Smooth muscle cell of the brain vasculature (primary cell): ENCODE measurements at places on chromosomes 6 and 20.
A peak's percentile ranks its signal among the peaks of the same experiment; 100 is the strongest.

GRCh38 chr6:112480553-112480952, 133.4 kb downstream of the RFPL4B start:
- no peak for DNase-seq

- DNase-seq = no peak
Measured at GRCh38 chr6:169957351-169957963, 206.0 kb downstream of the ERMARD start.

- no peak for DNase-seq
Measured at GRCh38 chr20:48238781-48239180, 453.5 kb upstream of the SULF2 start.

DNA sequence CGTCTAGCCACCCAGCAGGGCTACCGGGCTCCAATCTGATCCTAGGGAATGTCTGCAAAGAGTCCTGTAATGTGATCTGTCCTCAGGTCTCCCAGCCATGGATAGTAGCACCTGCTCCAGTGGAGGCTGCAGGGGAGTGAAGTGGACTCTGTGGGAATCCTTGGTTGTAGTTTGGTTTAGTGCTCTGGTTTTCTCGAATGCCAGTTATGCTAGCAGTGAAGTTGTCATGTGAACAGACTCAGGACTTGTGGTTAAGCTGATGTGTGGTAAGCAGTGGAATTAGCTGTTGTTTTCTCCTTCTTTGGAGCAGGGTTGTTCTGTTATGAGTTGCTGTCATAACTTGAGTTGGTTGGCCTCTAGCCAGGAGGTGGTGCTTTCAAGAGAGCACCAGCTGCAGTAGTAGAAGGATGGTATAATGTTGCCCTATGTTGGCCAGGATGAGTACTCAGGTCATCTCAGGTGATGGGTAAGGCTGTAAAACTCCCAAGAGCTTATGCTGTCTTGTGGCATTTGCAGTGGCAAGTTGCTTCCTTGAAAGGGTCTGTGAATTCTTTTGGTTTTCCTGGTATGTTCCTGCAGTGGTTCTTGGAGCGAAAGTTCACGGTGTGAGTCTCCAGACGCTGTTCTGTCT, 390.2 kb downstream of the UTRN start:
- peak; percentile 47 for DNase-seq

- no peak for DNase-seq
Measured at GRCh38 chr20:62826646-62827310, 9.9 kb downstream of the COL9A3 start.

DNA sequence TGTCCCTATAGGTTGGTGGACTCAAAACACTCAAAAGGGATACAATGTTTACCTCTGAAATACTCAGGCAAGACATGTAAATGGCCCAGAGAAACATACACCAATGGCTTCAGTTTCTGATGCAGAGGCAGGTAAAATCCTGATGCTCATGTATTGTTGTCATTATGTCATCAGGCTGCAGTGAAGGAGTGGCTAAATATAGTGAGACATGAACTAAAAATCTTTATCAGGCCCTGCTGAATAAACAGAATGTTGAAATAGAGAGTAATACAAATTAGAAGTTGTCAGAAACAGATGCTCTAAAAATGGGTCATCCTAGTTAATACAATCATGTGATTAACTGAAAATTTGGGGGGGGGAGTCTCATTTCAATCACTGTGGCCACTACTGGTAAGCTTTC, 20.4 kb downstream of the PTPRK start:
- no peak for DNase-seq

DNA sequence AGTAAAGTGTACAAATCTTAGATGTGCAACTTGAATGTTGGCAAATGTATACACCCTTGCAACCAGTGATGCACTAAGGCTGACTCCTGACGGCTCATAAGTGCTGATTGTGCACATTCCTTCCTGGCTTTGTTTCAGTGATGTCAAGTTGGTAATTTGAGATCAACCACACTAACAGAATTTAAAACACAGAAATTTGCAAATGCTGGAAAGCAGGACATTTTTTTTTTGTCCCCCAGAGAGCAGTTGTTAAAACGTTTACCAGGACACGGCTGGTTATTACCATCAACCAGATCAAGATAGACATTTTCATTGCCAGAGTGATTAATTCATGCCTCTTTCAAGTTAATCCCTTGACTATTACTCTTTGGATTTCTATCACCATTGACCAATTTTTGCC, 735.6 kb downstream of the RFPL4B start:
- peak; percentile 60 for DNase-seq

- no peak for DNase-seq
Measured at GRCh38 chr6:88709819-88710246, 253.6 kb downstream of the RNGTT start.

GRCh38 chr6:2187826-2188225, 57.6 kb downstream of the GMDS start:
- DNase-seq = no peak

GRCh38 chr6:3429211-3429610, 27.6 kb downstream of the SLC22A23 start:
- DNase-seq = no peak

DNA sequence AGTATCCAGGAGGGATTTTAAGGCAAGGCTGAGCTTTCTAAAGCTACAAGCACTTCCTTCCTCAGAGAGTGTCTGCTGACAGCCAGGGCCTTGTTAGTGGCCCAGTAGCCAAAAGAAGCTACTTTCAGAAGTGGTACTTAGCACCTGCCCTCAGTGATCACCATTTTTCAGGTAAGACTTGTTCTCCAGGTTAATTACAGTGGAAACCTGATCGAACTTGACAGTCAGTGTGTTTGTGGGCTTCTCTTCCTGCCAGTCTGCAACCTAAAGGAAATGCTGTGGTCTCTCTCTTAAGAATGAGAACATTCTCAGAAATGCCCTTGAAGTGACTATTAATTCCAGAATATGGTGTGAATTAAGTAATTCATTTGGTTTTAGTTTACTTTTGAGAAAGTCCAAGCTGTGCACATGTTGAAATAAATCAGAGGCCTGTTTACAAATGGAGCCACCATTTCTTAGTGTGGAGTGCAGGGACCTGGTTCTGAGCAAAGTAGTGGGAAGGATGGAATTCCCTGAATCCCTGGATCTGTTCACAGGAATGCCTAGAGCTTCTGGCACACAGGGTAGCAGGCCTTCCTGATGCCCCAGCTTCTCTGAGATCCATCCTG, 185.3 kb upstream of the AGPAT4 start:
- DNase-seq = no peak

DNA sequence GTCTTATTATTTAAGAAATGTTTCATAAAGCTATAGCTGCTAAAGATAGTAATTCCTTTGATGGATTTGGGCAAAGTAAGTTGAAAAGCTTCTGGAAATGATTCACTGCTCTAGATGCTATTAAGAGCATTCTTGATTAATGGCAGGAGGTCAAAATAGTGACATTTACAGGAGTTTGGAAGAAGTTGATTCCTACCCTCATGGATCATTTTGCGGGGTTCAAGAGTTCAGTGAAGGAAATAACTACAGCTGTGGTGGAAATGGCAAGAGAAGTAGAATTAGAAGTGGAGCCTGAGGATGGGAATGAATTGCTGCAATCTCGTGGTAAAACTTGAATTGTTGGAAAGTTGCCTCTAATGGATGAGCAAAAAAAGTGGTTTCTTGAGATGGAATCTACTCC, 316.1 kb downstream of the UTRN start:
- DNase-seq = no peak

GRCh38 chr6:166206510-166207283, 39.0 kb upstream of the TBXT start:
- DNase-seq = no peak

GRCh38 chr6:29762051-29762450, 38.8 kb downstream of the HLA-F start:
- no peak for DNase-seq

GRCh38 chr6:139219271-139219729, 72.5 kb downstream of the TXLNB start:
- DNase-seq = peak; percentile 73

DNA sequence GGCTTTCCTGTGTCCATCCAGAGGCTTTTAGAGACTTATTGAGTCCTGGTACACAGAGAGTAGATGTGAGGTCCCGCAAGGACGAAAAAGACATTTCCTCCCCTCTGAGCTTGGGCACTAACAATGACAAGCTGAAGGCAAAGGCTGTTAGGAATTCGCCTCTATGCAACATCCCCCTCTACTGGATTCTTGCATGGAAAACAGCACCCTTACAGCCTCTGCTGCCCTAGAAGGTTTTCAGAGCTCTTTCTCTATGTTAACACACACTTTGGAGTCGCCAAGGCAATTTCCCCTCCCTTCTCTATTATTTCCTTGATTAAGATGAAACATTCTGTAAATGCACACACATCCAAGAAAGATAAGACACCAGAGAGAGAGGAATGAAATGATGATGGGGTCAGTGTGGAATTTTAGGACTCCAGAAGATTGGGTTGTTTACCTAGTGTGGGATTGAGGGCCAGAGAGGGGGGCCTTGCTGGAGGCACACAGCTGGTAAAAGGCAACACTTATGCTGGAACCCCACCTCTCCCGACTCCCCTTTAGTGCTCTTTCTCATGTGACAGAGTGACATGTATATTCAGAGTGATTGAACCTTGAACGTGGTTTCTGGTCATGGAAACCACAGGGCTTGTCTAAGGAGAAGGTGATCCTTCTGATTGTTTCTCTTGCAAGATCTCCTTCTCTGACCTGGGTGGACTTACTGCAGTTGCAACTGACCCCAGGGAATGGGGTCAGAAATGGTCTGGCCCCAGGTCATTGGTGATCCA, 300.7 kb downstream of the CLIC5 start:
- DNase-seq = peak; percentile 72

- DNase-seq = no peak
Measured at GRCh38 chr6:128025478-128025877, 124.6 kb upstream of the THEMIS start.

- DNase-seq = no peak
Measured at GRCh38 chr6:137767911-137768690, 99.0 kb upstream of the TNFAIP3 start.

- no peak for DNase-seq
Measured at GRCh38 chr6:411402-412145, 20.0 kb downstream of the IRF4 start.

DNA sequence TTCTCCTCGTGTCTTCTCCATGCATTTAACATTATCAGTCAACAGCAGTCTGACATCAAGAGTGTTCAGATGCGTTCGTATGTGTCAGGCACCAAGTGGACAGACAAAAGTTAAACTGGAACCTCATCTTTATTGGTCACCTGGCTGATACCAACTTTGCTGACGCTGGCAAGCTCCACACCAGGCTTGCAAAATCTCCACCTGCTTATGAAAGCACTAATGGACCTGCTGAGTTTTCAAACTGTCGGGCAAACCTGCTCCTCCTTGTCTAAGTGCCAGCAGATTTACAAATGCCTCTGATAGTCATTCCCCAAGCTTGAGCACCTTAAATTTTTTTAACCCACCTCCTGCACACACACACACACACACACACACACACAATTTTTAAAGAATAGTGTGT, 27.9 kb upstream of the DSP start:
- DNase-seq = no peak

DNA sequence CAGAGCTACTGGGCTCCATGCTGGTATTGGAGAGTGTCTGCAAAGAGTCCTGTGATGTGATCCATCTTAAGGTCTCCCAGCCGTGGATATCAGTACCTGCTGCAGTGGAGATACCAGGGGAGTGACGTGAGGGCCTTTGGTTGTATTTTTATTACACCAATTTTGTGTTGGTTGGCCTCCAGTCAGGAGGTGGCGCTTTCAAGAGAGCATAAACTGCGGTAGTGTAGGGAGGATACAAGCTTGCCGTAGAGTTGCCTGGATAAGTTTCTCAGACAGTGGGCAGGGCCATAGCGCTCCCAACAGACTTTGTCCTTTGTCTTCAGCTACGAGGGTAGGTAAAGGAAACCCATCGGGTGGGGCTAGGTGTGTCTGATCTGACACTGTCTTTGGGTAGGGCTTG, 113.0 kb upstream of the CEP162 start:
- DNase-seq = no peak

GRCh38 chr6:44065443-44066140, 61.7 kb downstream of the MRPL14 start:
- no peak for DNase-seq

DNA sequence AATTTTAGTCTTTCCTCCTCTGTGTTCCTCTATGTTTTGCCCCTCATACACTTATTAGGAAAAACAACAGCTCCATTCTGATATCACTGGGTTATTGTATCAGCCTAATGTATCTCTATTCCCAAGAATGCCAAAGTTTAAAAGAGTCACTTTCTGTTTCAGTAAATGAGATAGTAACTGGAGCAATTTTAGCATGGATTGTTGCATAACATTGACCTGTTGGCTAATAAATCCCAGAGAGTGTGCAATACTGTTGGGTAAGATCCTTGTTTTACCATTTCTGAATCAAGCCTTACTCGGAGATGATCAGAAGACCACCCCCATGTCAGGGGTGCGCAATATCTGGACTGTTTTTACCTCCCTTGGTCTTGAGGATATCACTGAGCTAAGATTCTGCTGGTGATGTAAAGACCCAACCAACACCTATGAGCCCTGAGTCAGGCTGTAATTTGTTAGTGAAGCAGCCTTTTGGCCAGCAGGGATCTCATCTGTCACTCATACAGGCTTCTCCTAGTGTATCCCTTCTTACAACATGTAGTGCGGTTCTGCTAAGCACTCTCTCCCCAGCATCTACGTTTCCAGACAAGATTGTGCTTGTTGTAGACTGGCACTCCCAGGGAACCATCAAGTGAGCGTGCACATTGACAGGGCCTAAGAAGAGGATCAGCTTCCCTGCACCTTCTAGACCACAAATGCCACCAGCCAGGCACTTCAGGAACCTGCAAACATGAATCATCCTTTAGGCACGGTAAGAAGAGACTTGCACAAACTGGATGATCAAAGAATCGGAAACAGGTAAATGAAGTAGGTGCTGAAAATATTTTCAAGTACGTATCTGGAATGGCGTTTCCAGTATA, 11.5 kb upstream of the IPCEF1 start:
- no peak for DNase-seq

DNA sequence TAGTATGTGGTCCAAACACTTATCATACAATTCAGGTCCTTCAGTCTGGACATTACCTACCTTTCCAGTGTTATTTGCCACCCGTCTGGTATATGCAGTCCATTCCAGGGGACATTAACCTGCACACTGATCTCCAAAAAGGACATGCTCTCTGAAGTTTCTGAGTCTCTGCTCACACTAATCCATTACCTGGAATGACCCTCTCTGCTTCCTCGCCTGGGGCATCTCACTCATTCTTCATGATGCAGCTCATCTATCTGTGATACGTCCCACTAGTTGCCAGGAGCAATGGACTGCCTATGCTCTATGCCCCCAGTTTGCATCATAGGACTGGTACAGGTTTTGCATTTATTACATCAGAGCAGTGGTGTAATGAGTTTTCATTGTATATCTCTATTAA, 5.9 kb upstream of the TUBB2B start:
- no peak for DNase-seq

- DNase-seq = peak; percentile 53
Measured at GRCh38 chr6:140774080-140774505, 1358.6 kb upstream of the GJE1 start.

DNA sequence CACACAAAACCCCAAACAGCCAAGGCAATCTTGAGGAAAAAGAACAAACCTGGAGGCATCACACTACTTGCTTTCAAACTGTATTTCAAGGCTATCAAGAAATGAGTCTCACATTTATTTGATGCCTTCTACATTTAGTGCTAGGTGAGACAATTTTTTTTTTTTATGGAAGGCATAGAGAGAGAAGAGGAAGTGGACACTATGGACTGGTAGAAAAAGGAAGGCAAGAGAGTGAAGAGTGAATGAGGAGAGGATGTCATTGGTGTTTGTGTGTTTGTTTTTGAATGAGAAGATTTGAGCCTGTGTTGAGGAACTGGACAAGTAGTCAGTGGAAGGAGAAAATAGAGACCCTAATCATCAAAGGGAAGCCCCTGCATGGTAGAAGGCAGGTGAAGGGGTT, 182.0 kb upstream of the JAG1 start:
- DNase-seq = no peak

GRCh38 chr20:20317195-20317594, 50.7 kb upstream of the INSM1 start:
- DNase-seq = no peak
